ENCODE measurements at places on chromosomes 6 and 20.

DNA sequence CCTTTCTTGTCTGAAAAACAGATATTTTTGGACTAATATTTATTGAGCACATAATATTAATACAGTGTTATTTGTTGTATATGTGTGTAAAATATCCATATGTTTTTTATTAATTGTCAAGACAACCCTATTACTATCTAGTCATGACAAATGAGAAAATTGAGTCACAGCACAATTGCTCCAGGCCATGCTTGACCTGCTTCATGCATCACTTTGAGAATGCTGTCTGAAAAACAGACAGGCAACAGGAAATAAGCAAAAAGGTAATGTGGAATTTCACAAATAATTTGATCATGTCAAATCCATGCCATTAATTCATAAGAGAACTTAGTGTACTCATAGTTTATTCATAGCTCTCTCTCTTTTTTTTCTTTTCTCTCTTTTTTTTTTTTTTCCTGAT lies 246.5 kb downstream of the RIMS1 start:
- DNase-seq: no peak

- DNase-seq: no peak
Measured at GRCh38 chr6:116971959-116972358, 94.9 kb downstream of the RFX6 start.

- DNase-seq: no peak
Measured at GRCh38 chr6:135451617-135452190, 45.8 kb downstream of the AHI1 start.

DNA sequence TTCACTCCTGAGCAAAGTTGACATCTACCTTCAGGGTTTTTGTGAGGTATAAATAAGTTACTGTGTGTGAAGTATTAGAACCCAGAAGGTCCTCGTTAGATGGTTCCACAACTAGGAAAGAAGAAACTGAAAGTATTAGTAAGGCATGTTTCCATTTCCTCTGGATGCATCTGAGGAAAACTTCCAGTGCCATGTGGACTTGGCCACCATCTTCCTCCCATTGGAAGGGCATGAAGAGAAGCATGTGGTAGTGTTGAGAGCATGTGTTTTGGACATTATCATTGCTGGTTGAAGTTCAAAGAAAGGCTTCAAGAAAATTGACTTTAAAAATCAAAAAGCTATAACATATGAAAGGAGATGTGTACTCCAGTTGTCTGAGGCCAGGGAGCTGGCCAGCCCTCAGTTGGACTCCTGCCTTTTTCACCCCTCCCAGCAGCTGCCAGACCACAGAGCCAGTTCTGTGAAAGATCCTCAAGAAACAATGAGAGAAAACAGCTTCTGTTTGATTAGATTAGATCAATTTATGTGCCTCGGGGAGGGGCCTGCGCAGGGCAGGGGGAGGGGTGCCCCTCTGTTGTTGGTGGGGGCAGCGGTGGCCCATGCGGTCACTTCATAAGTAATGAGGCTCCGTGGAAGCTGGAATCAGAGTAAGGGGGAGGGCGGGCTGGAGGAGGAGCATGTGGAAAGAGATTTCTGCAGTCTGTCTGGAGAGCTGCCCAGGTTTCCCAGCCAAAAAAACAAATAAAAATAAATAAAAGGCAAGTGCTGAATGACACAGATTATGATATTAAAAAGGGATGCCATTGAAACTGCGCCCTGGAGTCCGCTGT lies 154.0 kb downstream of the JARID2 start:
- DNase-seq: no peak

DNA sequence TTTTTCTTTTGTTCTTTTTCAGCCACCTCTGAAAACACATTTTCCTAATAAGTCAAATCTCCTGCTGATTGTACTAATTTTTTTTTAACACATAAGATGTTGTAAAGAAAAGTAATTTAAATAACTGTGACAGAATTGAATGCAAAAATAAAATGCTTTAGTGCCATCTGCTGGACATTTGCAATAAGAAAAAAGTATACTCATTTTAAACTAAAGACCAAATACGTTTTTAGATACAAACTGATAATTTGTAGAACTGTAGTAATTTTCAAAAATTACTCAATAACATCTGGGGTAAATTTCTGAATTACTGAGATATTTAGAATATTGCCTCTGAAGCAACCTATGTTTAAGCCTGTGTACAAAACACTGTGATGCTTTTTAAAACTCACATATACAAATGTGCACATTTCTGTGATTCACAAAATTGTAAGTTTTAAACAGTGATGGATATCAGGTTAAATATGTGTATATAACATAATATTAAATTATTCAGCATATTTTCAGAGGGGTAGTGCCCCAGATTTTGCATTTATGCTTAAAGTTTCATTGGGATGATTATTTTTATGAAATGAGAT lies 198.7 kb downstream of the RIMS1 start:
- no peak for DNase-seq
